ENCODE measurements at places on chromosomes 7 and 10. TPM values are rescaled to one million over a fixed set of nuclear protein-coding genes. Genes with fewer than 3 reads are reported as not detected.

DNA sequence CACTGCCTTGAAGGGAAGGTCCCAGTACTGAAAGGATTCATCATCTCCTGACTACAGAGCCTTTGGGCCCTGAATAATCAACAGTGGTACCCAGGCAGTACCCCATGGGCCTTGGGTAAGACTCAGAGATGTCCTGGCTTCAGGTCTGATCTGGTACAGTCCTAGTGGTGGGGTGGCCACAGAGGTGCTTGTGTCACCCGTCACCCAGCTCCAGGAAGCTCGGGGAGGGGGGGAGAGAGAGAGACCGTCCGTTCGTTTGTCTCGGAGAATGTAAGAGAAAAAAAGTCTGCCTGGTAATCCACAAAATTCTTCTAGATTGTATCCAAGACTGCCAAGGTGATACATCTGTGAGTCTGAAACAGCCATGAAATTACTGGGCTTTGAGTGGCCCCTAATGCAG lies 381.3 kb downstream of the PTPRN2 start:
- no peaks in the 10 kb centered on the region for H3K36me3 ChIP-seq
- peaks cover 31% of the 10 kb centered on the region for H3K27me3 ChIP-seq
- H3K27ac ChIP-seq, result no peak overlapping the region
- H3K4me1 ChIP-seq, result no peaks in the 10 kb centered on the region
- no peak overlapping the region for H3K4me3 ChIP-seq

GRCh38 chr10:73785721-73786511 lies 510 bp downstream of the ZSWIM8 start:
- H3K36me3 ChIP-seq, result peaks cover 20% of the 10 kb centered on the region
- DNase-seq, result peak; percentile 88
- peaks cover 67% of the 10 kb centered on the region for H3K4me1 ChIP-seq
- H3K4me3 ChIP-seq, result peak overlapping the region; percentile 98
- H3K27ac ChIP-seq, result peak overlapping the region; percentile 94

DNA sequence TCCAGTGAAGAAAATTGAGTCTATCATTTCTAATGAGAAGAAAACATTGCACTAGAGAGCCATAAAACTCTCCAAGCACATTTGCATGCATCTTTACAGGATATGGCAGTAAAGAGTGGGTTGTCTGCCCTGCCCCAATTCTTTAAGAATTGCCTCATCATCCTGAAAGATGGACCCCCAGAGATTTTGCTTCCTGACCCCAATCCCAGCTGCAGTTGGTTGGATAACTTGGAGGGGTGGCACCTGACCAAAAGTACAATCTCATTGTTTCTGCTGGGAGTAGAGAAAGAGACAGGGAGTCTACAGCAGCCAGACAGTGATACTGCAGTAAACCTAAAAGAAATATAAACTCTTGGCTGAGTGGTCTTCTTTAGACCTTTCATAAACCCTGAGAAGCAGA lies 49.1 kb upstream of the ADCY1 start:
- H3K27ac ChIP-seq, result no peak overlapping the region
- no peak overlapping the region for H3K4me3 ChIP-seq
- H3K36me3 ChIP-seq, result no peaks in the 10 kb centered on the region
- no peaks in the 10 kb centered on the region for H3K4me1 ChIP-seq
- DNase-seq, result no peak
- H3K27me3 ChIP-seq, result no peaks in the 10 kb centered on the region

DNA sequence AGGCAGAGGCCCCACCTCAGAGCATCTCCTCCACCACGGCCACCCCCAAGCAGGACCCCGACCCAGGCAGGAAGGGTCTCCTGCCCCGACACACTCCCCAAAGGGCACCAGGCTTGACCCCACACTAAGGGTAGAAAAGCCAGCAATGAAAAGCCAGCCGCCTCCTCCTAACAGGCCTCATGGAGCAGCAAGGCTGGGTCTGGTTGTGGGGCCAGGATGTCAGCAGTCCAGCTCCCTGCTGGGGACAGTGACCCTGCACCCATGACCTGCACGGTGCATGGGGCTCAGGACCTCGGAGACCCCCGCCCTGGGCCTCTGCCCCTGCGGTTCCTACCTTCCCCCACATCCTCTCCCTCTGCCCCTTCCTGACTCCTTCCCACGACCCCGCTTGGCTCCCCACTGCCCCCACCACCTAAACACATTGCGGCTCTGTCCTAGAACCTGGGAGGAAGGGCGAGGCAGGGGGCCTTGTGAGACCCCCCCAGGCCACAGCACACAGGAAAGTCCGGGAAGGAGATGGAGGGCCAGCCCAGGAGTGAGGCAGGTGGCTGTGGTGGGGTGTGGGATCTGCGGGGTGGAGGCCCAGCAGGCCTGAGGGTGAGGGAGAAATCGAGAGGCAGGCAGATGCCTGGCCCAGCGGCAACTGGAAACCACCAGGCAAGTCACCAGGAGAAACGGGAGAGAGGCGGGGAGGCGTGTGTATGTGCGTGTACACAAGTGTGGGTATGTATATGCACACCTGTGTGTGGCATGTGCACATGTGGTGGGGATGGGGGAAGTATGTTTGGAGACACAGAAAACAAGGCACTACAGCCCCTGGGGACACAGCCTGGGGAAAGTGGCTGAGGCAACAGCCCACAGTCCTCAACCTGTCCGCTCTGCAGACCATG lies 229.9 kb downstream of the MAD1L1 start:
- H3K4me3 ChIP-seq, result no peak overlapping the region
- H3K36me3 ChIP-seq, result peaks cover 43% of the 10 kb centered on the region

- DNase-seq, result peak; percentile 88
- no peaks in the 10 kb centered on the region for H3K27me3 ChIP-seq
- H3K27ac ChIP-seq, result peak overlapping the region; percentile 93
- H3K4me3 ChIP-seq, result peak overlapping the region; percentile 55
- peaks cover 20% of the 10 kb centered on the region for H3K36me3 ChIP-seq
Measured at GRCh38 chr7:5396542-5396941, 27.1 kb downstream of the TNRC18 start.

DNA sequence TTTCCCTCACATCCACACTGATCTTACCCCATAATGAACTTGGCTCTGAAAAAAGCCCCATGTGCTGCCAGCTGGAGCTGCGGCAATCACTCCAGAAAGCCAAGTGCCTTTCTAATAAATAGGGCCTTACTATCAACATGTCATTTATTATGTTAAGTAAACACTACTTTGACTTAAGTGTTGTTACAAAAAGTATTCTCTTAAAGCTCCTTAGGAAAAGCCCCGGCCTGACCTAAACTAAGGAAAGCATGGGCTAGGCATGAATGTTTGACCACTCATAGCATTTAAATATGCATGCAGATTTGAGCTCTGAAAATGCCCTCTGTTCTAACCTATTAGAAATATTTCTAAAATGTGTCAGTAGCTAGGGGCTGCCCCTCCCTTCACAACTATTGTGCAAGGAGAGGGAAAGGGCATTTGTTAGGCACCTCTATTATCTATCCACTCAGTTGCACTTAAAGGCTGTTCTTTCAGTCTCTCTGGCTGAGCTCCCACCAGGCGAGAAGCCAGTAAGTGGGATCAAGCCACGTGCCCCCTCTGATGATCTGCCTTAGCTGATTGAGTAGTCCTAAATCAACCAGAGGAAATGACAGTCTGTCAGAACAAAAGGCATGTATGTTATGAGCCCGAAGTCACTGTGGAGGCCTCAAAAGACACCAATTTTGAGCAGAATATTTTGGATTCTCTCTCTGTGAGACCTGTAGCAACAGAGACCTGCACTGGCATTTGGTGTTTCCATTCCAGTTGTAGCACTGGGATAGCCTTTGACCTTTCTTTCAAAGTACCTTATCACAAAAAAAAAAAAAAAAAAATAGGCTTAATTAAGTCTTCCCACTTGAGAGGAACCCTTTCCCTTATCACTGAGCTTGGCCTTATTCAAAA lies 77.1 kb downstream of the ITGB8 start:
- H3K4me1 ChIP-seq, result no peaks in the 10 kb centered on the region
- no peaks in the 10 kb centered on the region for H3K36me3 ChIP-seq
- no peak overlapping the region for H3K4me3 ChIP-seq
- H3K27ac ChIP-seq, result no peak overlapping the region

GRCh38 chr10:67977251-67977650 lies 92.8 kb downstream of the SIRT1 start:
- H3K4me3 ChIP-seq, result no peak overlapping the region
- H3K27ac ChIP-seq, result no peak overlapping the region
- no peak for DNase-seq
- H3K27me3 ChIP-seq, result no peaks in the 10 kb centered on the region

GRCh38 chr10:125472010-125472607 lies 210.9 kb downstream of the TEX36 start:
- H3K27ac ChIP-seq, result no peak overlapping the region
- H3K4me3 ChIP-seq, result no peak overlapping the region
- DNase-seq, result no peak
- no peaks in the 10 kb centered on the region for H3K27me3 ChIP-seq
- no peaks in the 10 kb centered on the region for H3K36me3 ChIP-seq

GRCh38 chr7:80060218-80060806 lies 74.3 kb upstream of the GNAI1 start:
- no peaks in the 10 kb centered on the region for H3K27me3 ChIP-seq
- H3K27ac ChIP-seq, result no peak overlapping the region
- no peak overlapping the region for H3K4me3 ChIP-seq
- H3K4me1 ChIP-seq, result no peaks in the 10 kb centered on the region

DNA sequence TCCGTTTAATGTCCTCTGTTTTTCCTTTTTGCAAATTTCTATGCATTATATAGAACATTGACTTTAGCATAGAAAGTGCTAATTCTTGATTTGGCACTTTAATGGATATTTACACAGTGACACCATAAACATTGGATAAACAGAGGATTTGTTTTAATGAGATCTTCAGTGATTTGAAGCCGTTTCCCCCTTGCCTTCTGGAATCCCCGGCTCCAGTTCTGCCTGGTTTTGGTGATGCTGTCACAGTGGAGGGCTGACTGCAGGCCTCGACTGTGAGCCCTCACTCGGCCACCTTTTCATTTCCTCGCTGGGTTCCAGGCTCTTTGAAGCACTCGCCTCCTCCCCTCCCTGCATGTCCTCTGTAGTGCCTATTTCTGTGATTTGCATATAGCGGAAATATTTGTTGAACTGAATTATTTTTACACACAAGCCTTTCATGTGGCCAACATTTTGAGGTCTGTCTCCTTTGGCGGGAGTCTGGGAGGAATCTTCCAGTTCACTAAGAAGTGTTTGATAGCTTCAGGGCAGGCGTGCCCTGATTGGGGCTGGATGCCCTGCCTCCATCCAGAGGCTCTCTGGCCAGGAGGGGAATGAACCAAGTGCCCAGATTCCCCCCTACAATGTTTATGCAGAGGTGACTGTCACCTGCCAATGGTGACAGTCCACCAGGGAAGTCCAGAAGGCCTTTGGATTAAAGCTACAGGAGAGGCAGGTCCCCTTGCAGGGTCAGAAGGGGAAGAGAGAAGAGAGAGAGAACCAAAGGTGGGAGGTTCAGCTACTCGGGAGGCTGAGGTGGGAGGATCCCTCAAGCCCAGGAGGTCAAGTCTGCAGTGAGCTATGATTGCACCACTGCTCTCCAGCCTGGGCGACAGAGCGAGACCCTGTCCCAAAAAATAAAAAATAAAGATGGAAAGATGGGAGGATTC lies 67.5 kb downstream of the CUX1 start:
- no peak overlapping the region for H3K4me3 ChIP-seq
- no peaks in the 10 kb centered on the region for H3K27me3 ChIP-seq
- no peaks in the 10 kb centered on the region for H3K36me3 ChIP-seq
- no peak for DNase-seq
- peaks cover 50% of the 10 kb centered on the region for H3K4me1 ChIP-seq
- H3K27ac ChIP-seq, result no peak overlapping the region

- no peak overlapping the region for H3K27ac ChIP-seq
- H3K4me3 ChIP-seq, result peak overlapping the region; percentile 39
- peaks cover 47% of the 10 kb centered on the region for H3K27me3 ChIP-seq
- no peak for DNase-seq
- H3K36me3 ChIP-seq, result no peaks in the 10 kb centered on the region
- peaks cover 38% of the 10 kb centered on the region for H3K4me1 ChIP-seq
Measured at GRCh38 chr10:116270771-116271592, 2.0 kb downstream of the GFRA1 start.

- H3K4me1 ChIP-seq, result no peaks in the 10 kb centered on the region
- H3K27me3 ChIP-seq, result no peaks in the 10 kb centered on the region
- H3K4me3 ChIP-seq, result no peak overlapping the region
- peak; percentile 14 for DNase-seq
- no peaks in the 10 kb centered on the region for H3K36me3 ChIP-seq
Measured at GRCh38 chr10:122051609-122052385, 62.8 kb downstream of the TACC2 start.

GRCh38 chr10:124266468-124267230 lies 152.1 kb downstream of the OAT start:
- H3K27me3 ChIP-seq, result no peaks in the 10 kb centered on the region
- no peaks in the 10 kb centered on the region for H3K4me1 ChIP-seq
- no peaks in the 10 kb centered on the region for H3K36me3 ChIP-seq
- no peak overlapping the region for H3K4me3 ChIP-seq
- no peak overlapping the region for H3K27ac ChIP-seq

DNA sequence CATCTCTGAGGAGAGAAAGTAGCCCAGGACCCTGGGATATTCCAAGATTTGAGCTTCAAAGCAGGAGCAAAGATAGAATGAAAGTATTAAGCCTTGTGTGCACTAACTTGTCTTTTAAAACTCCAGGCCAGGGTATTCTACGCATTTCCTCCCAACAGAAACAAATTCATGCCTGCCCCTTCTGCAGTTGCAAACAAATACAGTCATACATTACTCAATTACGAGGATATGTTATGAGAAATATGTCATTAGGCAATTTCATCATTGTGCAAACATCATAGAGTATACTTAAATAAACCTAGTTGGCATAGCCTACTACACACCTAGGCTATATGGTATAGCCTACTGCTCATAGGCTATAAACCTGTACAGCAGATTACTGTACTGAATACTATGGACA lies 154.5 kb upstream of the KIAA1217 start:
- H3K27ac ChIP-seq, result no peak overlapping the region
- H3K36me3 ChIP-seq, result no peaks in the 10 kb centered on the region
- H3K27me3 ChIP-seq, result no peaks in the 10 kb centered on the region
- H3K4me3 ChIP-seq, result no peak overlapping the region

GRCh38 chr10:5895804-5896203 lies 5.8 kb downstream of the FBH1 start:
- peaks cover 78% of the 10 kb centered on the region for H3K4me1 ChIP-seq
- no peak for DNase-seq
- no peak overlapping the region for H3K4me3 ChIP-seq
- peak overlapping the region; percentile 12 for H3K27ac ChIP-seq

GRCh38 chr7:30322271-30323005 lies 38.0 kb downstream of the ZNRF2 start:
- H3K27me3 ChIP-seq, result no peaks in the 10 kb centered on the region
- H3K4me3 ChIP-seq, result peak overlapping the region; percentile 16
- H3K4me1 ChIP-seq, result peaks cover 94% of the 10 kb centered on the region
- peak overlapping the region; percentile 91 for H3K27ac ChIP-seq
- DNase-seq, result no peak
- H3K36me3 ChIP-seq, result no peaks in the 10 kb centered on the region

- H3K4me3 ChIP-seq, result no peak overlapping the region
- H3K4me1 ChIP-seq, result no peaks in the 10 kb centered on the region
- no peaks in the 10 kb centered on the region for H3K36me3 ChIP-seq
- no peaks in the 10 kb centered on the region for H3K27me3 ChIP-seq
Measured at GRCh38 chr7:153422291-153423209, 629.6 kb upstream of the DPP6 start.

Gene RADIL
- 0.74 TPM for total RNA-seq

Gene PDE6C
- total RNA-seq, result not detected

Gene TMEM184A
- not detected for total RNA-seq

Gene ZNF107
- 19.4 TPM for total RNA-seq

Gene NKX2-3
- 27.4 TPM for total RNA-seq

Gene GHRHR
- not detected for total RNA-seq

Gene GIMAP8
- total RNA-seq, result 70.6 TPM

Gene NUTM2E
- total RNA-seq, result not detected

Gene ZNF679
- not detected for total RNA-seq

Measured in spleen (tissue), 13 donors.